SHP77 treated with DMSO at 0.1 percent for 48 hours (cell line): ENCODE measurements at places on chromosomes 13 and 19.
A peak's percentile ranks its signal among the peaks of the same experiment; 100 is the strongest.

- DNase-seq, result no peak
Measured at GRCh38 chr19:58397533-58398037, 2.1 kb downstream of the RNF225 start.

DNA sequence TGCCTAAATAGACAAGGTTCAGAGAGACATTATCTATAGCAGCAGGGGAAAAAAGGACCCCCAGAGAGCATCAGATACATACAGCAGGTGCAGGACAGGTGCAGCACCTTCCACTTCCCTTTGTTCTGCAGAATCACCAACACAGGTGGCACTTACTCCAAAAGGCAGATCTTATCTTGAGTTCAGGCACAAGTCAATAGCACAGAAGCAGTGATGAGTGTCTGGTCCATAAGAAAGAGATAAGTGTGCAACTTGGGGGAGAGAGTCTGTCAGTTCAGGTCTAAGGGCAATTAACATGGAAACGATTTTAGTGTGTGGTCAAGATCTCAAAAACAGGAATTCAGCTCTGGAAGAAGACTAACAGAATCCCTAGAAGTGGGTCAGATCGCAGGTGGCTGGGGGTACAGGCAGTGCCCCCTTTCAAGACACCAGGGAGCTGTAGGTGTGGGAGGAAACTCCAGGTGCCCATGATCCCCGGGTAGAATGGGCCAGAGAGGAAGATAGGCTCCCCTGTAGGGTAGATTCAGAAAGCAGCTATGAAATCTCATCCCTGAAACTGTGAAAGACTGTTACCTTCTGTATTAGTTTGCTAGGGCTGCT is 40.6 kb downstream of the TNFSF11 start:
- DNase-seq, result no peak

- DNase-seq, result no peak
Measured at GRCh38 chr19:38742296-38742695, 2.0 kb downstream of the CAPN12 start.

DNA sequence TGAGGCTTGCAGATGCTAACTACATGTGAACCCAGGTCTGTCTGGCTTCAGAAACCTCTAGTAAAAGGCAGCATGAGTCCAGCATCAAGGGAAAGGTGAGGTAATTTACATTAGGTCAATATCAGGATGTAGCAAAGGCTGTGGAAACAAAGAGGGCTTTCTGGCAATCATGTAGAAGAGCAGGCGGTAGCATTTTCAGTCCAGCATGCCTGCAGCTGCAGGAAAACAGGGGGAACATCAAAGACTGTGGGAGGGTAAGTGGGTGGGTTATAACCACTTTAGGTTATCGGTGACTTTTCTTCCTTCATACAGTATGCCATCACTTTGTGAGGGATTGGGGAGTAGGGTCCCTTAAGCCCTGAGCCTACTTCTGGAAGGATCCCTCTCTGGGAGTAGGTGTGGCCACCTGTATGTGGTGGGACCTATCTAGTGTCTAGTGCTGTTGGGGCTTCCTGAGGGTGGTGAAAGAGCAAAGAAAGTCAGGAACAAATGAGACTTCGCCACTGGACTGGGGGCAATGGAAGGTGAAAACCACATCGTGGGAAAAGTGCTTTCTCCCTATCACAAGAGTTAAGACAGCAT is 10.8 kb downstream of the SUGP2 start:
- no peak for DNase-seq

DNA sequence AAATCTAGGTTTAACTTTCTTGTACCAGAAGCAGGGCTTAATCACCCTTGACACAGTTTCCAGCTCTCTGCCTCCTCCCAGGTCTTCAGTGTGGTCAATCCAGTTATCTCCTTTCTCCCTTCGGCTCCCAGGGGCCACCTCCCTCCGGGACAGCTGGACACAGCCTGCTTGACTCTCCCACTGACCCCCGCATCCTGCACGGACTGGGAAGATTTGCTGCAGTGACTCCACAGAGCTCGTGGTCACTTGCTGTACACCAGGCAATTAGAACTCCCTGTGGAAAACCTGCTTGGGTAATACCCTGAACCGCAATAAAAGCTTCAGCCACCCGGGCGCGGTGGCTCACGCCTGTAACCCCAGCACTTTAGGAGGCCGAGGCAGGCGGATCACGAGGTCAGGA is 116.5 kb downstream of the NUFIP1 start:
- no peak for DNase-seq

DNA sequence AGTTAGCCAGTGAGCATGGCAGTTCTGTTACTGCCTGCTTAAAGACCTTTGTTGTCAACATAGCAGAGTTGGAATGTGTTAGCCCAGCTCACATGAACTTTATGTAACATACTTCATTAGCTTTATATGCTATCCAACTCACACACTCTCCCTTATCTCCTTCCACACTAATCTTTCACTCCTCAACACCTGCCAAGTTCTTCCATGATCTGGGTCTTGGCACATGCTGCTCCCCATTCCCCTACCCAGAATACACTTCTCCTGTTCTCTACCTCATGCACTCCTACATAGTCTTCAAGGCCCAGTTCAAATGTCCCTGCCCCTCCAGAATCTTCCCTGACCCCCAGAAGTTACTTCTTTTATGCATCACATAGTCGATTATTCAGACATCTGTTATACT is 179.3 kb downstream of the KATNAL1 start:
- DNase-seq, result no peak

GRCh38 chr19:47529018-47529742 is 14.3 kb upstream of the NAPA start:
- DNase-seq, result no peak

- peak; percentile 81 for DNase-seq
Measured at GRCh38 chr13:66992183-66992582, 238.0 kb downstream of the PCDH9 start.

- DNase-seq, result no peak
Measured at GRCh38 chr13:77042566-77043177, 15.7 kb upstream of the FBXL3 start.

DNA sequence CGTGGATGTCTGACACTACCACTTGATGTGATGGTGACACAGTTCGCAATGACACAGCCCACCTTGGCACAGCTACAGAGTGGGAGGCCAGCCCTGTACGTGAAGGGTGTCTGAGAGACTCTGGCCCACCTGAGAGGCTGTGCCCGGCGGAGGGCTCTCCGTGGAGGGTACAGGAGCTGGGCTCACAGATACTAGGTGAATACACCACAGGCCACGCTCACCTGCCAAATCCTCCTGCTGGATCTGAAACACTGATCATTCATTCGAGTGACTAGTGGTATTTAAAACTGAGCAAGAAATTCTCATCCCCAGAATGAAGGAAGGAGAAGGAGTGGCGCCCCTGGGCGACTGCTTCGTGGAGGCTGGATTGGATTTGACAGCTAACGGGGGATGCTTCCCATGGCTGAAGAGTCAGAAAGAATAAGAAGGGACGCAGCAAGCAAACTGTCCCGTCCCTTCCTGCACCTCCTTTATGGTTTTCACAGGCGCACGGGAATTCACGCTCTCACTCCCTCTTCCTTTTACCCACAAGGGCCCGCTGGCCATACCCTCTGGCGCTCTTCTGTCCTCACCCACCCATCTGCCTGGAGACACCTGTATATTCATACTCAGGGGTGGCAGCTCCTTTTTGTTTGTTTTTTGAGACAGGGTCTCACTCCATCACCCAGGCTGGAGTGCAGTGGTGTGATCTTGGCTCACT is 25.0 kb downstream of the CEBPG start:
- no peak for DNase-seq

DNA sequence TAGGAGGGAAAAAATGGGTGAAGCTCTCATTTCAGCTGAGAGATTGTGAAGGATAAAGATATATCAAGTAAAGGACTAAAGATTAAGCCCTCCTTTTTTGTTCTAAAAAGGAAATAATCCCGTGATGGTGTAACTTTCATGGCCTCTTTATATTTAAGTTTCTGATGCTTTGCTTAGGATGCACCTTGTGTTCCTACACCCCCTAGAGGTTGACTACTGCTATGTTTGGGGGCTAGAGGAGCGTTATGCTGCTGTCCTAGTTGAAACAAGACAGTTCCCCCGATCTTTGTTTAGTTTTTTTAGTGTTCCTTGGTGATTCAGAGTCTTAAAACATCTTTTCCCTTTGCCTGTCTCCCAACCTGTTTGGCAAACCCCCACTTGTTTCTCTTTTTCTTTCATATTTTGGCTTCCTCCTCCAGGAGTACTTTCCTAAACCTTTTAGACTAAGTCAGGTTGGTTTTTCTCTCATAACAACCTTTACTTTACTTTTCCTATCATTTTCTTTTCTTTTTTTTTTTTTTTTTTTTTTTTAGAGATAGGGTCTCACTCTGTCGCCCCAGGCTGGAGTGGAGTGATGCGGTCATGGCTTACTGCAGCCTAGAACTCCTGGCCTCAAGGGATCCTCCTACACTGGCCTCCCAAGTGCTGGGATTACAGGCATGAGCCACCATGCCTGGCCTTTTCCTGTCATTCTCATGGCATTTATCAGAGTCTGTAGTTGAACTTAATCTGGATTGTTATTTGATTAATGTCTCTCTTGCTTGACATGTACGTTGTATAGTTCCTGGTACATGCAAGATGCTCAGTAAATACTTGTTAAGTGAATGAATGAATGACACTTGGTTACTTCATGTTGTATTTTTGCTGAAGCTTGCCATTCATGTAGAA is 2.8 kb downstream of the UBA2 start:
- peak; percentile 7 for DNase-seq

DNA sequence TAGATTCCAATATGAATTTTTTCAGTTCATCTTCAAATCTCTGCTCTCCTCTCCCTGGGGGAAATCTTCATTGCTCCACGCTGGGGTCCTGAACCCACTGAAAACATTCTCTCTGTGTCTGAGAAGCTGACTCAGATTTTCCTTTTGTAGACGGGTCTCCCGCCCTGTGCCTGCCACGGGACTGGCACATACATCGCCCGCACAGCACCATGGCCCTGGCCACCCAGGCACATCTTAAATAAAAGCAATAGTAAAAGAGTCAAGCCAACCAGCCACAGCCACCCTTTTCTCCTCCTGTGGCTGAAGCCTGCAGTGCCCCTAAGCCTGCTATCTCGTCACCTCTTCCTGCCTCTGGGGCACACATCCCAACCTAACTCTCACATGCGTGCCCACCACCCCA is 301.2 kb downstream of the ZNF536 start:
- no peak for DNase-seq

GRCh38 chr13:89363144-89363543 is 1692.0 kb downstream of the SLITRK5 start:
- no peak for DNase-seq

GRCh38 chr19:15836330-15837220 is 21.1 kb upstream of the OR10H1 start:
- DNase-seq, result no peak

- no peak for DNase-seq
Measured at GRCh38 chr13:24199016-24199415, 38.5 kb downstream of the SPATA13 start.

GRCh38 chr19:58380037-58380661 is 681 bp downstream of the ZNF837 start:
- no peak for DNase-seq

DNA sequence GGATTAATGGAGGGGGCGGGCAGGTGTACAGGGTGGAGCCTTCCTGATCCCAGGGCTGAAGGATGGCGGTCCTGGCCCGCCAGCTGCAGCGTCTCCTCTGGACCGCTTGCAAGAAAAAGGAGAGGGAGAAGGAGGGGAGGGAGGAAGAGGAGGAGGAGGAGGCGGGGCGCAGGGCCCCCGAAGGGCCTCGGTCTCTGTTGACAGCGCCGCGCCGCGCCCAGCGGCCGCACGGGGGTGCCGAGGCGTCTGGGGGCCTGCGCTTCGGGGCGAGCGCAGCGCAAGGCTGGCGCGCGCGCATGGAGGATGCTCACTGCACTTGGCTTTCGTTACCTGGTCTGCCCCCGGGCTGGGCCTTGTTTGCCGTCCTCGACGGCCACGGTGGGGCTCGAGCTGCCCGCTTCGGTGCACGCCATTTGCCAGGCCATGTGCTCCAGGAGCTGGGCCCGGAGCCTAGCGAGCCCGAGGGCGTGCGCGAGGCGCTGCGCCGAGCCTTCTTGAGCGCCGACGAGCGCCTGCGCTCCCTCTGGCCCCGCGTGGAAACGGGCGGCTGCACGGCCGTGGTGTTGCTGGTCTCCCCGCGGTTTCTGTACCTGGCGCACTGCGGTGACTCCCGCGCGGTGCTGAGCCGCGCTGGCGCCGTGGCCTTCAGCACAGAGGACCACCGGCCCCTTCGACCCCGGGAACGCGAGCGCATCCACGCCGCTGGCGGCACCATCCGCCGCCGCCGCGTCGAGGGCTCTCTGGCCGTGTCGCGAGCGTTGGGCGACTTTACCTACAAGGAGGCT is at the start of gene PPM1N:
Gene PPM1N, plus strand, starts transcription at position 33 of the 785 bp plus-strand sequence. Its CDS starts 30 bp downstream, at position 63.
- DNase-seq, result no peak

GRCh38 chr13:39281539-39282150 is 243.4 kb downstream of the NHLRC3 start:
- no peak for DNase-seq

DNA sequence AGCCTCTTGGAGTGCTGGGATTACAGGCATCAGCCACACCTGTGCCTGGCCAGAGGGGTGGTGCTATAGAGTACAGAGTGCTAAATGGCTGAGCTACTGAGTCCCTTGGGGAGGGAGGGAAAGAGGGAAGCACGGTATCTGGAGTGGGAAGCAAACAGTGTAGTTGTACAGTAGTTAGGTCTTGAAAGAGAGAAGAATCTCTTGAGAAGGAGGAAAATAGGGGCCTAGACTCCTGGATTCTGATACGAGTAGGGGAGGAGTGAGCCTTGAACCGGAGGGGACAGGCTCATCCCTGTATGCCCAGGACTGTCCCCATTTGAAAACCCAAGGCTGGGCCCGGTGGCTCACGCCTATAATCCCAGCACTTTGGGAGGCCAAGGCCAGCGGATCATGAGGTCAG is 5.1 kb downstream of the MYADM start:
- DNase-seq, result no peak

DNA sequence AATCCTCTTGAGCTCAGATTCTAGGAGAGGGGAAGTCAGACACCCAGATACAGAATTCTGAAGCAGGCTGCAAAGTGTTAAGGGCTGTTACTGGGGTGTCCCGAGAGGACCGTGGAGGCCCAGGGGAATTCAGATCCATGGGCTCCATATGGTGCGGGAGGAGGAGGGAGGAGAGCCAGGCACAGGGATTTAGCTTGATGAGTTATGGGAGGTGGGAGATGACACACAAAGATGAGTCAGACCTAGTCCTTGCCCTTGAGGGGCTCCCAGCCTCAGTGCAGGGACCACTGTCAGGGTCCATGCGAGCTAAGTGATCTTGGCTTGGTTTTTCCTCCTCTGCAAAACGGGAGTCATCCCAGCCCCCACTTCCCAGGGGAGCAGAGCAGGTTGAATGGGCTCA is 14.4 kb upstream of the GIPR start:
- DNase-seq, result no peak

GRCh38 chr13:94178625-94179244 is 300.7 kb downstream of the DCT start:
- peak; percentile 81 for DNase-seq

DNA sequence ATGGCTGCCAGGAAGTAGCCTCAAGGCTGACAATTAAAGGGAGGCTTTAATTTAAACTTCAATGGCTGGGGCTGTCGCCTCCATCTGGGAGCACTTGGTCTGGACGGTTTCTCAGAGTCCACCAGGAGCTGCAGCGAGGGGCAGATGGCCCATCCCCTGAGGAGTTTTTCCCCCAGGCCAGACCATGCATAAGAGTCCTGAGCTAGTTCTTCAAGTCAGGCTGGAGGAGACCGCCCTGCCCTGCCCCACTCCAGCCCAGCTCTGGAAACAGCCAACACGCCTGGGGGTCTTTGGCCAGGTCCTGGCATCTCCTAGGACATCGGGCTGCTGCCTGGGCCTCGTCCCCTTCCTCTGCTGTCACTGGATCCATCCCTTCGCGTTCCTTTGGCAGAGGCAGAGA is 5.3 kb upstream of the ACTN4 start:
- DNase-seq, result no peak
